ENCODE measurements at places on chromosomes 7 and 10.

- DNase-seq, result no peak
These were observed 49.4 kb downstream of the FRMPD2 start for GRCh38 chr10:48224979-48225560.

GRCh38 chr10:99595236-99595635 lies 25.0 kb downstream of the SLC25A28 start:
- no peak for DNase-seq

- DNase-seq, result no peak
These were observed 13.1 kb downstream of the RBP3 start for GRCh38 chr10:47361293-47361692.

DNA sequence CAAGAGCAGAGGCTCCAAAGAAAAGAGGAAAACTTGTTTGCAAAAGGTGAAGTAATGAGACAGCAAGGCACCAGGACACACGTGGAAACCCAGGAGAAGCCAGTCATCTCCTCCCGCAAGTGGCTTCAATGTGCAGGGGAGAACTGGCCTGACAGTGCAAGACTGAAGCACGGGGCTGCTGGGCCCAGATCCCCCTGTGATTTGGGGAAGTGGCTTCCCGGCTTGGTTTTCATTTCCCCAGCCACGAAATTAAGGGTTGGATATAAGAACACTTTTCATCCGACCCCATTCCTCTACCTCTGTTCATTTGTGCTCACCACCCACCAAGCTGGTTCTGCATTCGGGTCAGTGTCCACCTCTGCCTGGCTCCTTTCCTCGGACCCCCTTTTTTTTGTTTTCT lies 306.4 kb downstream of the FGFR2 start:
- no peak for DNase-seq

GRCh38 chr10:117993166-117993565 lies 53.6 kb downstream of the RAB11FIP2 start:
- DNase-seq, result no peak

- DNase-seq, result no peak
These were observed 2.4 kb downstream of the TLL2 start for GRCh38 chr10:96511044-96511945.

DNA sequence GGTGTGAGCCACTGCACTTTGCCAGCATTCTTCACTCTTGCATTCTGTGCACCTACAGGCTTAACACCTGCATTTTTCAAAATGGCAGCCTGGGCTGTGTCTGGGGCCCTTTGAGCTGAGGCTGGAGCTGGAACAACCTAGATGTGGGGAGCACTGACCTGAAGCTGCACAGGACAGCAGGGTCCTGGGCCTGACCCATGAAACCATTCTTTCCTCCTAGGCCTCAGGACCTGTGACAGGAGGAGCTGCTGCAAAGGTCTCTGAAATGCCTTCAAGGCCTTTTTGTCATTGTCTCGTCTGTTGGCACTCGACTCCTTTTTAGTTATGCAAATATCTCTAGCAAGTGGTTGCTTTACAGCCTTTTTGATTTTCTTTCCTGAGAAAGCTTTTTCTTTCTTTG lies 82.3 kb downstream of the INPP5A start:
- DNase-seq, result no peak

DNA sequence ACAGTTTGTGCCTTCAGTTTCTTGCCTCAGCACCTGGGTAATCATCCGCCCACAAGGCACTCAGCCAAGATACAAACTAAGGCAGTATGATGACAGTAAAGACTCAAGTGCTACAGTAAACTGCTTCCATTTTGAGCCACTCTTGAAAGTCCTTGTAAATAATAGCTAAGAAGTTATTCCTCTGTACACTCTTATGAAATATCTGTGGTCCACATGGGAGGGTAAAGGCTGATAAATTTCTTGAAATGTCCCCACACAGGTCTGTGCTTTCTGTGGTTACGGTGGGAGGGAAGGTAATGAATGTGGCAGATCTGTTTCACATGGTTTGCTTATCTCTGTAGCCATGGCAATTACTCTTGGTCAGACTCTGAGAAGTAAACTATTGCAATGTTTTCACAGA lies 551.0 kb upstream of the ZWINT start:
- no peak for DNase-seq

- DNase-seq, result peak; percentile 56
These were observed 591 bp downstream of the UBE2H start for GRCh38 chr7:129952086-129952652.

GRCh38 chr10:5659702-5660528 lies 6.5 kb downstream of the ASB13 start:
- peak; percentile 10 for DNase-seq

- no peak for DNase-seq
These were observed 170.0 kb upstream of the MKLN1 start for GRCh38 chr7:131157530-131158243.

DNA sequence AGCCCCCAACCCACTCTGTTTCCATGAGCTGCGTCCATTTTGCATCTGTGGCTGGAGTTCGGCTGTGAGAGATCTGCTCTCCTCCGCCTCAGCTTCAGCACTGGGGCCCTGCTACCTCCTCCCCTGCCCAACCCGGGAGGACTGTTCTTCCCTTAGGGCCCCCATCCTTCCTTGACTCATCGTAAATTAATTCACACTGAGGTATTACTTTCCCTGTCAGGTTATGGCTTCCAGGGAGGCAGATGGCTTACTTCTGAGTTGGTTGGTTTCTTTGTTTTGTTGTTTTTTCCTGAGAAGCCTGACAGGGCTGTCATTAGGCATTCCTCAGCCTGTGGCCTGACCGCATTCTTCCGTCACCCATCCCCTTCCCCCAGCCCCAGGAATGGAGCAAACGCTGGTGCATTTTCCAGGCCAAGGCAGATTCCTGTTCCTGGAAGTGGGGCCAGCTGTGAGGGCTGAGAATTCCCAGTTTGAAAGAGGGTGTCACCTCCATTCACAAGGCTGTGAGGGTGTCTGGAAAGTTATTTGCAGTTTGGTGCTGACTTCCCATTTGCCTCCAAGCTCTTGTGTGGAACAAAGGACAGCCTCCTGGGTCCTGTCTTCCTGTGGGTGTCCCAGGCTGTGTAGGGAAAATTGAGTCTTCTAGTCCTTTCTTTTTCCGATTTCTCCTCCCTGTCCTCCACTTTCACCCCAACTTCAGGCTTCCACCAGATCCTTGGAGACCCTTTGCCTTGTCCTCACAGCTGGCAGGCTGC lies 11.7 kb downstream of the CPA5 start:
- DNase-seq, result peak; percentile 98

GRCh38 chr7:41696323-41696916 lies 6.5 kb downstream of the INHBA start:
- DNase-seq, result peak; percentile 88

DNA sequence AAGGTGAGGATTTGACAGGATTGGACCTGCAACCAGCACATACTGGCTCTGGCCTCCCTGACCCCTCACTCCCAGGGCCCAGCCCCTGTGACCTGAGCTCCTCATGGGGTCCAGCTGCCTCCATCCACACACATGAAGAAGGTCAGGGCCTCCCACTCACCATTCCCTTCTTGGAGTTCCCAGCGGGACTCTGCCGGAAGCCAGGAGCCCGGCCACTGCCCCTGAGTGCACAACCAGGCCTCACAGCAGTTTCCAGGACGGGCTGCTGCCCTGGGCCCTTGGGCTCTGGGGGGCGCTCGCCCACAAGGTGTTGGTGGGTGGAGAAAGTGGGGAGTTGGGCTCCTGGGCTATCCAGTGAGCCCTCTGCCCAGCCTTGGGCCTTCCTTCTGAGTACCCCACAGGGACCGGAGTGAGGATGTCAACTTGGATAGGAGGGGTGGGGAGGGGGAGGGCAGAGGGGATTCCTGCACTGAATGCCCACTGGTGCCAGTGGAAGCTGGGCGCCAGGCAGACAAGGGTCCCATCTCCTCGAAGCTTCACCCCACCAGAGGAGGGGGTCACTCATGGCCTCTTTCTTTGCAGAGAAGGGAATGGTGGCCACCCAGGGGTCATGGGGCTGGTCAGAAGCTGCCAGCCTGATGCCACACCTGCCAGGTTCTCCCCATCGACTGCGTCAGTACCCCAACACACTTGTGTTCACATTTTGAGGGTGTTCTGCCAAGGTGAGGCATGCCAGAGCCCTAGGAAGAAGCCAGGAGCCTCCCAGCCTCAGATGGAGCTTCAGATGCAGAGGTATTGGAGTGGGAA lies 115.3 kb downstream of the PTPN20 start:
- no peak for DNase-seq

DNA sequence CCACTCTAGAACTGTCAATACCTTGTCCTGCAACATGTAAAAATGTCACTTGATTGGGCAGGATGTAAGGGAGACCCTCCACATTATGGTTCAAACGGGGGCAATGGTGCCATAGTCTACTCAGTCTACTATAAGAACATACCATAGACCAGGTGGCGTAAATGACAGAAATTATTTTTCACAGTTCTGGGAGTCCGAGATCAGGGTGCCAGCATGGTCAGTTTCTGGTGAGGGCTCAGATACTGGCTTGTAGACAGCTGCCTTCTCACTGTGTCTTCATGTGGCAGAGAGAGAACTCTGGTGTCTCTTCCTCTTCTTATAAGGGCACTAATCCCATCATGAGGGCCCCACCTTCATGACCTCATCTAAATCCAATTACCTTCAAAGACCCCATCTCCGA lies 18.7 kb upstream of the TMEM178B start:
- DNase-seq, result no peak

- no peak for DNase-seq
These were observed 134.1 kb downstream of the ADCYAP1R1 start for GRCh38 chr7:31186202-31186601.

All from NCI-H226 (cell line).